ENCODE measurements at places on chromosomes 12 and 14. TPM values are rescaled to one million over a fixed set of nuclear protein-coding genes. Genes with fewer than 3 reads are reported as not detected.

DNA sequence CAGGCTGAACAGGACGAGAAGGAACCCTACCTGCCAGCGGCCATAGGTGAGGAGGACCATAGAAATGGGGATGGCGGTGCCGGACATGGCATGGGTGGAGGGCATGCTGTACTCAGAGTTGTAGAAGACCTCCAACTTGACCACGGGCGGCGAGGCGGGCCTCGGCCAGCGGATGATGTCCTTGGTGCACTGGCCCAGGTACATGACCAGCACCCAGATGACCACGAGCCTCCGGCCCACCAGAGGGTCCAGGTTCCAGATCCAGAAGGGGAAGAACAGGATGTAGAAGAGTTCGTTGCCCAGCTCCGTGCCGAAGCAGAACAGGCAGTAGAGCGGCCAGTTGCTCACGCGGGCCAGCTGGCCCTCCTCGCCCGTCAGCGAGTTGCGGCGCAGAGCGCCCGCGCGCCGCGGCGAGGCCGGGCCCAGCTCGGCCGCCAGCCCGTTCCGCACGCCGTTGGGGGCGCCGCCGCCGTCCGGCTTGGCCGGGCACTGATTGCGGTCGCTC, 582 bp downstream of the SGPP1 start:
- DNase-seq: no peak

GRCh38 chr14:103073876-103074728, 9.9 kb upstream of the LBHD2 start:
- DNase-seq: no peak

- no peak for DNase-seq
These were observed 73.3 kb downstream of the ASCL4 start for GRCh38 chr12:107847830-107848229.

- peak; percentile 39 for DNase-seq
These were observed 3.1 kb downstream of the LRFN5 start for GRCh38 chr14:41609704-41610183.

- DNase-seq: peak; percentile 59
These were observed 25.8 kb downstream of the DAO start for GRCh38 chr12:108905725-108906124.

DNA sequence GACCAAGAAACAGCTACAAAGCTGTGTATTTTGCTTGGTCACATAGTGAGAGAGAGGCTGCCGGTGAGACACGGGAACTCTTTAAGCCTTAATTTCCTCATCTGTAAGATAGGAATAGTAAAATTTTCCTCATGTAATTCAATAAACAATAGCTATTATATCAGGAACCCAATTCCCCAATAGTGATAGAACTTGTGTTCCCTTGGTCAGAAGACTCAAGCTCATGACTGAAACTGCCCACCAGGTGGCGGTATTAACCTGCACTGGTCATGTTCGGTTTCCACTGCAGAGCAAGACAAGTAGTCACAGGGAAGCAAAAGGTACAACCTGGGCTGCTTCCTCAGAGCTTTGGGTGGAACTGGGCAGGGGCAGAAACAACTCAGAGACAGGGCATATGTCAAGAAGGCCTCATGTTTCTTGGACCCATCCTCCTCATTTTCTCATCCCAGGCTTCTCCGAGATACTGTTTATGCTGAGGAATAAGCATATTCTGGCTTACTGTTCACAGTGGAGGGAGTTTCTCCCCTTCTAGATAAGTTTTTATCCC, 4.2 kb upstream of the AJUBA start:
- DNase-seq: peak; percentile 91

DNA sequence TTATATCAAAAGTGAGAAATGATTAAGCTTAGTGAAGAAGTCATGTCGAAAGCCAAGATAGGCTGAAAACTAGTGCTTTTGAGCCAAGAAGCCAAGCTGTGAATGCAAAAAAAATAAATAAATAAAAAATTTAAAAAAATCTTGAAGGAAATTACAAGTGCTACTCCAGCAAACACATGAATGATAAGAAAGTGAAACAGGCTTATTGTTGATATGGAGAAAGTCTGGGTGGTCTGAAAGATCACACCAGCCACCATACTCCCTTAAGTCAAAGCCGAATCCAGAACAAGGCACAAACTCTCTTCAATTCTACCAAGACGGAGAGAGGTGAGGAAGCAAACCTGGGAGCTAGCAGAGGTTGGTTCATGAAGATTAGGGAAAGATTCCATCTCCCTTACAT, 49.7 kb downstream of the MED13L start:
- no peak for DNase-seq

GRCh38 chr12:31316891-31317290, 9.1 kb downstream of the SINHCAF start:
- no peak for DNase-seq

- no peak for DNase-seq
These were observed 20.3 kb downstream of the SOCS2 start for GRCh38 chr12:93592641-93593406.

DNA sequence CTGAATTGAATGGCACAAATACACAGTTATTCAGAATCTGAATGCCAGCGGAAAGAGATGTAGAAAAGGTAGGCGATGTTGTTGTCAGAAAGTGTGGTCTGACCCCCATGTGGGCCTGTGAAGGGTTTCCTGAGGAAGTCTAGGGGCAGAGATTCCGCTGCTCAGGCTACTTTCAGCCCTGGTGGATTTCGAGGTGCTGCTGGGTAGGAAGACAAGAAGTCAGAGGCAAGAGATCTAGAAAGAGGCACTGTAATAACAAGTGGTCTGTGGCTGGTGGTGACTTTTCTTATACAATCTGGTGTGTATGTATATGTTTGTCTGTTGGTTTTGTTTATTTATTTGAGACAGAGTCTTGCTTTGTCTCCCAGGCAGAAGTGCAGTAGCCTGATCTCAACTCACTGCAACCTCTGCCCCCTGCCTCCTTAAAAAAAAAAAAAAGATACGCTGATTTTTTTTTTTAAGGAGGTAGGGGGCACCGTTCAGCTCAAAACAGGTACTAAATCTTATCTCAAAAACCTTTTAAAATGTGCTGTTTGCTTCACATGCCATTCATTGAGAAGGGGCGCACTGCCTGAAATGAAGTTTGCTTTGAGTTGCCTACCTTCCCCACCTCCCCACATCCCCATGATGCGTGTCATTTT, 27.1 kb upstream of the MANSC4 start:
- DNase-seq: no peak

GRCh38 chr12:265096-265495, 2.5 kb upstream of the SLC6A13 start:
- no peak for DNase-seq

DNA sequence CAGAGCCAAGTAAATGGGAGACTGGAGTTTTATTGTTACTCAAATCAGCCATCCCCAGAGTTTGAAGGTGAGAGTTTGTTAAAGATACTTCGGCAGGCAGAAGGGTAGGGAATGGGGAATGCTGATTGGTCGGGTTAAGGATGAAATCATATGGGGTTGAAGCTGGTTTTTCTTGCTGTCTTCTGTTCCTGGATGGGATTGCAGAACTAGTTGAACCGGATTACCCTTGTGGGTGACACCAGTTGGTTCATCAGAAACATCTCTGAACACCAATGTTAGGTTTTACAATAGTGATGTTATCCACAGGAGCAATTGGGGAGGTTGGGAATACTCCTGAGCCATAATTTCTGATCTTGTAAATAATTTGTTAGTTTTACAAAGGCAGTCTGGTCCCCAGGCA, 18.7 kb upstream of the SMCO2 start:
- DNase-seq: no peak

- DNase-seq: peak; percentile 94
These were observed 111.4 kb downstream of the DACT1 start for GRCh38 chr14:58749066-58749669.

GRCh38 chr12:7387289-7387688, 56.7 kb downstream of the CD163L1 start:
- DNase-seq: no peak

- no peak for DNase-seq
These were observed 29.1 kb upstream of the TC2N start for GRCh38 chr14:91896419-91896818.

- DNase-seq: no peak
These were observed 13.8 kb downstream of the CCDC92 start for GRCh38 chr12:123958876-123959275.

DNA sequence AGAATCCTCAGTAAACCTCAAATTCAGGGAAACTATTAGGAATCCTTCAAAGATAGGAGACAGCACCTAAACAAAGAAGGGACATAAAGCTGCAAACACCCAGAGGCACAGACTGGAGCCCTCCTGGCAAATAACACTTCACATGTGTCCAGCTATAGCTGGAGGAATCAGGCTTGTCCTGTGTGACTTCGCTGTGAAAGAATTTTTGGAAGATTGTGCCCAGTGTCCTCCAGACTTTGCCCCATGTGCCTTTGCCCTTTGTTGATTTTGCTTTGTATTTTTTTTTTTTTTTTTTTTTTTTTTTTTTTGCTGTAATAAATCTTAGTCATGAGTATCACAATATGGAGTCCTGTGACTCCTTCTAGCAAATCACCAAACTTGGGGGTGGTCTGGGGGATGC, 136.8 kb downstream of the KCNH5 start:
- DNase-seq: no peak

DNA sequence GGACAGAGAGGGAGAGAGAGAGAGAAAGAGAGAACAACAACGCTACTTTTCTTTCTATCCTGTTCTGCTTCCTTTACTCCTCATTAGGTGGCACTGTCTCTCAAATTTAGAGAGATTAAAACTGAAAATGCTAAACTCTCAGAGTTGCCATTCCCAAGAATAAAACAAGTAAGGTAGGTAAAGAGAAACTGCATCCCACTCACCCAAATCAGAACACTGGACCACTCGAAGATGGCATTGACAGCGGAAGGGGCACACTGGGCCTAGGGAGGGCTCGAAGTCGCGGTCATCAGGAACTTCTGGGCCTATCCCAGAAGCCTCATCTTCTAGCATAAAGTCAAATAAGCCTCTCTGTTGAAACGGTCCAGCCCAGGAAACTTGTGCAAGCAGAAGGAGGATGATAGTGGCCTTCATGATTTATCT, 4.5 kb downstream of the DCN start:
- no peak for DNase-seq

GRCh38 chr12:103097496-103097895, 140.0 kb downstream of the ASCL1 start:
- DNase-seq: no peak

- DNase-seq: no peak
These were observed 7.2 kb downstream of the MBIP start for GRCh38 chr14:36313206-36313605.

GRCh38 chr12:47721431-47721973, 3.8 kb downstream of the ENDOU start:
- DNase-seq: no peak

DNA sequence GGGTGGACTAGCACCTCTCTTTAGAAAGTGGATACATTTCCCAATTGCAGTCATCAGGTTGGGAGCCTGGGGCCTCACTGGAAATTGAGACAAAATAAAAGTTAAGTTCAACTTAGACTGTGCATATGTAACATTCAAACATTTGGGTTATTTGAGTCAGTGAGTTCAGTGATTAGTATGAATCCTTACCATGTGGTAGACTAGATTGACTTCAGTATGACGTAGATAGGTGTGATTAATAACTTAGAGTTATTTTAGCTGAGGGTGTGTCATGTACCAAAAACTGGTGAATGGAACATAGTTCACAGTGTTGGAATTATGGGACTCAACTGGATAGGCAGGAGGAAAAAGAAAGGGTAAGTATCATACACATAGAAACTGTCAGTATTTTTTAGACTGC, 8.0 kb upstream of the SSTR1 start:
- no peak for DNase-seq

DNA sequence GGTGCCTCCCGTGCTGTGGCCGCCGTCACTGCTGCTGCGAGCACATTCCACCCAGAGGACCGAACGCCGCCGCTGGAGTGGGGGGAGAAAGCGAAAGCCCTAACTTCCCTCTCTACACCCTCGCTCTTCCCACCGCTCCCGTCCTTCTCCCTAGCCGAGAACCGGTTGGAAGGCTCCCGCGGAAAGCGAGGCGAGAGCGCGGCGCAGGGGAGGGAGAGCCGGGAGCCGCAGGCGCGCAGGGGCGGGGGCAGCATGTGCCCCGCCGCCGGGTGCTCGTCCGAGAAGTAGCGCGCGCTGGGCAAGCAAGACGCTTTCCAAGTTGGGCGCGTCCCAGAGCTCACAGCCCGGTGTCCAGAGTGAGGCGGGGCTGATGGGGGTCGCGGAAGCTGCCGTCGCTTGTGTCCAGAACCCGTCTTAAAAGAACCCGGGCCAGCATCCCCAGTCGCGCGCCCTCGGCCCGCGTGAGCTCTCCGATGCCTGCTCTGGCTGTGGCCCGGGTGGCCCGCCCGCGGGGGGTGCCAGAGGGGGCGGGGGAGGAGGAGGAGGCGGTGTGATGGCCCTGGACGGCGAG, at the start of gene TRHDE:
TSS of gene TRHDE (plus strand) at position 280 of the 571 bp plus-strand sequence. CDS start at position 554, 274 bp downstream.
- DNase-seq: peak; percentile 9

GRCh38 chr14:36974985-36975384, 197.4 kb downstream of the SLC25A21 start:
- no peak for DNase-seq

The SDR9C7 gene
- total RNA-seq: not detected

The NTN4 gene
- total RNA-seq: under 0.01 TPM

The DIO2 gene
- under 0.01 TPM for total RNA-seq

The CD163L1 gene
- under 0.01 TPM for total RNA-seq

The P2RX7 gene
- total RNA-seq: 9.2 TPM

The OVCH1 gene
- not detected for total RNA-seq

The CCDC177 gene
- under 0.01 TPM for total RNA-seq

The RNF212B gene
- not detected for total RNA-seq

The PPP4R4 gene
- under 0.01 TPM for total RNA-seq

Data from hematopoietic multipotent progenitor cell (in vitro differentiated cells).